NK-92 treated with Interleukin-12 subunit alpha and Interleukin-12 subunit beta, amount 100 ng/mL, for 24 hours (cell line): ENCODE measurements at places on chromosomes 11 and 22.
A peak's percentile ranks its signal among the peaks of the same experiment; 100 is the strongest.

DNA sequence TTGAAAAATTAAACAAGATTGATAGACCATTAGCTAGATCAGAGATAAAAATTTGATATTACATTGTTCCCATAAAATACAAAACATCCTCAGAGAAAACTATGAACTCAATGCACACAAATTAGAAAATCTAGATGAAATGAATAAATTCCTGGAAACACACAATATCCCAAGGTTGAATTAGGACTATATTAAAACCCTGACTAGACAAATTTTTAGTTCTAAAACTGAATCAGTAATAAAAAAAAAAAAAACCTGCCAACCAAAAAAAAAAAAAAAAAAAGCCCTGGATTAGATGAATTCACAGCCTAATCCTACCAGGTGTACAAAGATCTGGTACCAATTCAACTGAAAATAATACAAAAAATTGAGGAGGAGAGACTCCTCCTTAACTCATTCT lies 5.5 kb upstream of the OR8K1 start:
- DNase-seq = no peak

- DNase-seq = no peak
Observed at GRCh38 chr11:92682136-92682535, 287.3 kb upstream of the MTNR1B start.

GRCh38 chr11:15507592-15507991 lies 392.9 kb downstream of the INSC start:
- DNase-seq = no peak

- no peak for DNase-seq
Observed at GRCh38 chr11:70570693-70571395, 172.5 kb downstream of the CTTN start.

DNA sequence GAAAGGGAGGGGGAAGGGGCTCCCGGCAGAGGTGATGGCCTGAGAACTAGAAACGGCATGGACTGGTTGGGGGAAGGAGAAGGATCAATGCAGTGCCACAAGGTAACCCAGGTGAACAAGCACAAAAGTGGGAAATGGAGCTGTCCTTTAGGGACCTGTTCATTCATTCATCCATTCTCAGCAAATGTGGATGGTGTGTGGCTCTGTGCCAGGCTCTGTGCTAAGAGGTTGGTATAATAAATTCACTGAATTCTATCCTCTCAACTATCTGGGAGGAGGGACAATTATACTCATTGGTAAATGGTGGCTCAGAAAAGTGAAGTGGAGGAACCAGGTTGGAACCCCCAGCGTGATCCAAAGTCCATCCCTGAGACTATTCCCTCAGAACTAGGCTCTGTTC lies 18.6 kb upstream of the ARAP1 start:
- no peak for DNase-seq

DNA sequence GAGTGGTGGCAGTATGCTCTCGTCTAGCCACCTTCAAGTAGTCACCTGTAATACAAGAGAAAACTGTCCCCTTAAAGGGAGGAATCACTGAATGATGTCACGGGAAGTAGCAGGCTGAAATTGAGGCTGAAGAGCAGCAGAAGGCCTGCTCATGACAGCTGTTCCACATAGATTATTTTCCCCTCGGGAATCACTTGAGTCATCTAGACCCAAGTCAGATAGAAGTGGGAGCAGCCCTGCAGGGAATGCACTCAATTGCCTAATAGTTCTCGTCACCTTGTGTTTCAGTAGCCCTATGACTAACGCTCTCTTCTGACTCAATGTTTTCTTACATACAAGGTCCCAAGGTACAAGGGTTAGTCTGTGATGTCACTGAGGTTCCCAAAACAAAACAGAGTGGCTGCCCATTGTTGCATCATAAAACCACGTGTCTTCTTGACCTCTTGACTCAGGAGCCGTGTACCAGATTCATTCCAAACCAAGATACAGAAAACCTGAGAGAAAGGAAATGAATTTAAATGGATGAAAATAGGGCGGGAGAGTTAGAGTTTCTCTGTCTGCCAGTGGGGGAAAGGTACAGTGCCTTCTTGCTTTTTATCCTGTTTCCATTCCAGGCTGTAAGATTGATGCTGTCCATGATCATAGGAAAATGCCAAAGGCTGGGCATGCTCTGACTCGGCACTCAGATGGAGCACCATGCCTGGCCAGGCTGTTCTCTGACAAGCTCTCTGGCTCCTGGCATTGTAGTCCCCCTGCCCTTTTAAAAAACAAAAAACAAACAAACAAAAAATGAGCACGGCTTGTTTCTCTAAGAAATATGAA lies 21.6 kb upstream of the C11orf96 start:
- DNase-seq = peak; percentile 53

- DNase-seq = peak; percentile 95
Observed at GRCh38 chr11:67606492-67607295, at the start of gene NDUFV1. TSS of gene NDUFV1 (plus strand) at chr11:67606936. CDS start at chr11:67607005, 69 bp downstream.

DNA sequence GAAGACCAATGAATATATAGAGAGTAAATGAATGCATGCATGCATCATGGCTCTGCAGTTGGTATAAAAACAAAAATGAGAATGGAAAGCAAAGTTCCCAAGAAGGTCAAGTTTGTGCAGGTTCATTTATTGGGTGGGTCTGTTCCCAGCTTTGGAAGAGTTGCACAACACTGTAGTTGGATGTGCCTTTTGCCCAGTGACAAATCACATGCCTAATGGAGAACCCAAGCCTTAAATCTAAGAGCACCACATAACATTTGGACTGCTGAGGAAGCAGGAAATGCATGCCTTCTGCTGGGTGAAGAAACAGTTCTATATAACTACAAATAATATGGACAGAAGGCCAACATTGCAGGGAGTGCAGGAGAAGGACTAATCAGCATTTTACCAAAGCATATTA lies 30.6 kb downstream of the PRCP start:
- DNase-seq = no peak

DNA sequence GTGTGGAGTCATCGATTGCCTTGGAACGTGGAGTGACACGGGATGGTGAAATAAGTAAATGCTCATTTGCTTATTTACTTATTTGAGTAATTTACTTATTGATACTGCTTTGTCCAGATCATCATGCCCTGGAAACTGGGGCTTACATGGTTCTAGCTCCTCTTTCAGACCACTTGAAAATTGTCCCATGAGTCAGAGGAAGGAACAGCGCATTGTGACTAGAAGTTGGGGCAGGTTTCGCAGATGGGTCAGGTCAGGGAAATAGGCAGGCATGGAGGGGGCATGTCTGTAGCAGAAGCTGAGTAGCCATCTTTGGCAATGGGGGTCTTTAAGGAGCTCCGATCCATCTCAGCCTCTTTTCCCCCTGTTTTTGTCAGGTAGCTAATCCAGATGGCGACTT lies 104.2 kb upstream of the SORL1-AS1 start:
- DNase-seq = no peak

DNA sequence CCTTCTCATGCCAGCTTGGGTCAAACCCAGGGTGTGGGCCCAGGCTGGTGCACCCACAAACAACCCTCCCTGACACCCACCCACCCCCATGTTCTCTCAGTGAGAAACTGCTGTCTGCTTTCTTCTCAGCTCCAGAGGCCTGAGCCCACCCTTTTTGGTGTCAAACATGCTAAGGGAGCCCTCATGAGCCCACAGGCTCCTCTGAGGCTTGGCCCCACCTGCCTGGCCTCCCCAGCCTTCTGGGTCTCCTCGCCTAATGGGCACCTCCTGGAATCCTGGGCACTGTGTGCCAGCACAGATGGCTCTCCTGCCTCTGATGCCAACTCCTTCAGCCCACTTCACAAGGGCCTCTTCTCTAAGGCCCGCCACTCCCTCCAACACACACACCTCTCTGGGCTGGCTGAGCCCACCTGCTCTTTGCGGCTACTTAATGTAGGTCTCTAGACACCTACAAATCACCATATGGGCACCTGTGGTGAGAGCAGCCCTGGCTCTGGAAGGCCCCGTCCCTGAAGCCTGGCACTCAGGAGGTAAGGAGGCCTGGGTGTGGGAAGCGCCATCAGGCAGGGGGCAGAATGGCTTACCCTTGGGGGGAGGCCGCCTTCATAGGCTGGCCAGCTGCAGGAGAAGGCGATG lies 4.4 kb downstream of the NAGA start:
- no peak for DNase-seq

DNA sequence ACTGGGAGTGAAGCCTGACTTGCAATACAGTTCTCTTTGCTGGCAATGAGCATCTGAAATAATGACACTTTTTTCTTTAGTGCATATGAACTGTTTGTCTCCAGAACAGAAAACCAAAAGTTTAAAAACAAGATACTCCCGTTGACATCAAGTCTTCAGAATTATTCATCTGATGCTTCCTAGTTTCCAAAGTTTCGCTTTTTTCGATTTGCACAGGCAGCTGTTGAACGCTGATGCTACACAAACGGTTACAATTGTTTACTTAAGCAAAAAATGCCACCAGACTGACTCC lies 612 bp upstream of the BIRC2 start:
- DNase-seq = no peak

DNA sequence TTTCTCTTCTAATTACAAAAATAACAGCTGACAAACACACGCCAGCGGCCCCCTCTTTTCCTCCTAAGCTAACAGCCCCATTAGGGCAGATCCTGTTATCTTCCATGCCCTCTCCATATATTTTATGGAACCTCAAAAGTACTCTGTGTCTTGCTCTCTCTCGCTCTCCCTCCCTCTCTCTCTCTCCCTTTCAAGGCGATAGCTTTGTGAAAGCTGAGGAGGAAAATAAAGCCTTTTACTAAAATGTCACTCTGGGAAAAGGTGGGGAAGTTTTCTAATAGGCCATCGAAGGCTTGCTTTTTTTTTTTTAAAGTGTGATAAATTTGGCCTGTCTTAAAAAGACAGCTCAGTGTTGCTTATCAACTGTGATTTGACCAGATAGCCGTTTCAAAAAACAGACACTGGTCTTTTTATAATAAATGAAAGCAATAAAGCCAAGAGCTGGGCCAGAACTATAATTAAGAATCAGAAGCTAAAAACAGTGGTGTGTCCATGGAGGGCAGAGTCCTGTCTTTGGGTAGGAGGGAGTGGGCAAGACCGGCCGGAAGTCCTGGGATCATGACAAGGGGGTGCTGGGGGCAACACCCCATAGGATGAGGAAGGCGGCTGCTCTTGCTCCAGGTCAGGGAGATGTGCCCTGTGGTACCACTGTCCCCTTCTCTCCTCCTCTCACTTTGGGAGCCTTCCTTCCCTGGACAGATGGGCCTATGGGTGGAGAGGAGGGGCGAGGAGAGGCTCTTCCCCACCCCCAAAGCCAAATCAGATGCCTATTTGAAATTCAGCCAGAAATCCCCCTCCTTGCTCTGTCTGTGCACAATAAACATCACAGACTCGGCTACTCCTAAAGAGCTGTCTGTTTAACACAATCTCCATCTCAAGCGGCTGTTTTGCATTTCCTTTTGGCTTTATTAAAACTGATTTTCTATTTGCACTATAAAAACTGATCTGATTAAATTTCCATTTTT lies 267.2 kb downstream of the BUD13 start:
- no peak for DNase-seq

- no peak for DNase-seq
Observed at GRCh38 chr11:79794484-79795393, 353.9 kb upstream of the TENM4 start.

DNA sequence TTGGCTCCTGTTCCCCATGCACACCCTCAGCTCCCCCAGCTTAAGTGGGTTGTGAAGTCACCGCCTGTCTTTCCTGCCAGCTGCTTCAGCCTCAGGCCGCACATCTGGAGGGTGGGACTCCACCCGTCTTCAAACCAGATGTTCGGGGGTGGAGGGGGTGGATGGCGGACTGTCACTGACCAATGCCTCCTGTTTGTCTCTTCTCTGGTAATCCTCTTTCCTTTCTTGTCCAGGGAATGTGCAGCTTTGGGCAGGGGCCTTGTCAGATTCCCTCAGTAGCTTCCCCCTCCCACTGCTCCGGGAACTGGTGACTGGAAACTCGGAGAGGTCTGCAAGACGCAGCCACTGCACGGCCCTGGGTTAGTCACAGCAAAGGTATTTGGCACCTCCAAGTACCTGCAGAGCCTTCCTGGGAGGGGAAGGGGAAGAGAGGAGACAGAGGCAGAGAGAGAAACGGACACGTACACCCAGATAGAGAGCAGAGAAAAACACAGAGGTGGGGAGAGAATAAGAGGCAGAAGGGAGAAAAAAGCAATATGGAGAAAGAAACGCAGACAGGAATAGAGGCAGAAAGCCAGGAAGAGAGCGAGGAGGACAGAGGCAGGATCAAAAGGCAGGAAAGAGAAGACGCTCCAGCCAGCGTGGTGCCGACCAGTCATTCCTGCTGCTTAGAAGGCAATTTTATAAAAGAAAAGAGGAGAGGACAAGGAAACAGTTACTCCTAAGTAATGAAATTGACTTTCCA lies 56.1 kb upstream of the TIMP3 start:
- no peak for DNase-seq

GRCh38 chr22:28395920-28396753 lies 283.5 kb downstream of the TTC28 start:
- DNase-seq = no peak

- no peak for DNase-seq
Observed at GRCh38 chr11:76234021-76234415, 27.7 kb upstream of the WNT11 start.

DNA sequence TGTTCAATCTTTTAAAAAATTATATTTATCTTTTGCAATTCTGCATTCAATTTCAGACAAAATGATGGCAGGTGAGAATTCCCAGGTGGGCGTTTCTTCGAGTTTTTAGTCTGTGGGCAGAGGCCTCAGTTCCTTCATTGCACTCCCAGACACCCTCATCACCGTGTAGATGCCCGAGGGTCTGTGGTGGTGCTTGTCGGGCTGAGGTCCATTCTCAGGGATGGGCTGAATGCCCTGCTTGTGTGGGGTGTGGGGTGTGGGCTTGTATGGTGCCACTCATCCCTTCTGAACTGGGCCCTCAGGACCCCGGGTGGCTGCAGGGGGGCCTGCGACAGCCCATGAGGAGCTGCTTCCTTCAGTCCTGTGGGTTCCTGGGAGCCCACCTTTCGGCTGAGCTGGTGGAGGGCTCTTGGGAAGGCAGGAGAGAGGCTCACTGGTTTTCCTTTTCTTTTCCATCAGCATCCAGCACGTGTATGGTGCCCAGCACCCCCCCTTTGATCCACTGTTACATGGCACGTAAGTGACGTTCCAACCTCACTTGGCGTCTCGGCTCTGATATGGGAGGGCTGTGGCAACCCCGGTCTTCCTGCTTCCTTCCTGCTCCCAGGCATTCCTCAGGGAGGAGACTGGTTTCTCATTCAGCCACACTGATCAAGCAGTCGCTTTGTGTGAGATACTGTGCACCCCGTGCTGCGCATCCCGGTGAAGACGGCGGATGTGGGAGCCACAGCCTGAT lies 29.8 kb downstream of the TBC1D22A start:
- no peak for DNase-seq

- no peak for DNase-seq
Observed at GRCh38 chr22:21855676-21856075, 11.8 kb downstream of the MAPK1 start.

GRCh38 chr11:114150671-114151070 lies 91.2 kb downstream of the ZBTB16 start:
- no peak for DNase-seq

- DNase-seq = no peak
Observed at GRCh38 chr11:23679981-23680380, 816.9 kb upstream of the LUZP2 start.

- no peak for DNase-seq
Observed at GRCh38 chr22:40441761-40442390, 71.5 kb downstream of the SGSM3 start.

DNA sequence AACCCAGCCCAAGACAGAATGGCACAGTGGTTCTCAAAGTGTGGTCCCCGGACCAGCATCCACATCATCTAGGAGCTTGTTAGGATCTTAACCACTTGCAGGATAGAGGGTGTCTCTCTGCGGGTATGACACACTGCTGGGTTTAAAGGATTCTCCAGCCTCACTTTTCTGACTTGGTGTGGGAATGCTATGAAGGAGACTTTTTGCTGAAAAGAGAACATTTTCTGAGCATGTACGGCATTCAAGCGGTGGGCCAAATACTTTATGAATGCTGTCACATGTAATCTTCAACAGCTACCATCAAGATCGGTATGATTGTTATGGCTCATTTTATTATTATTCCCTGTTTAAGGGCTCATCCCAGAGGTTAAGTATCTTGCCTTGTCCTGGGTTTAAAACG lies 1.8 kb upstream of the CD82 start:
- DNase-seq = no peak
